NCI-H526 treated with DMSO at 0.1 percent for 48 hours (cell line): ENCODE measurements at places on chromosomes 7 and 10.

DNA sequence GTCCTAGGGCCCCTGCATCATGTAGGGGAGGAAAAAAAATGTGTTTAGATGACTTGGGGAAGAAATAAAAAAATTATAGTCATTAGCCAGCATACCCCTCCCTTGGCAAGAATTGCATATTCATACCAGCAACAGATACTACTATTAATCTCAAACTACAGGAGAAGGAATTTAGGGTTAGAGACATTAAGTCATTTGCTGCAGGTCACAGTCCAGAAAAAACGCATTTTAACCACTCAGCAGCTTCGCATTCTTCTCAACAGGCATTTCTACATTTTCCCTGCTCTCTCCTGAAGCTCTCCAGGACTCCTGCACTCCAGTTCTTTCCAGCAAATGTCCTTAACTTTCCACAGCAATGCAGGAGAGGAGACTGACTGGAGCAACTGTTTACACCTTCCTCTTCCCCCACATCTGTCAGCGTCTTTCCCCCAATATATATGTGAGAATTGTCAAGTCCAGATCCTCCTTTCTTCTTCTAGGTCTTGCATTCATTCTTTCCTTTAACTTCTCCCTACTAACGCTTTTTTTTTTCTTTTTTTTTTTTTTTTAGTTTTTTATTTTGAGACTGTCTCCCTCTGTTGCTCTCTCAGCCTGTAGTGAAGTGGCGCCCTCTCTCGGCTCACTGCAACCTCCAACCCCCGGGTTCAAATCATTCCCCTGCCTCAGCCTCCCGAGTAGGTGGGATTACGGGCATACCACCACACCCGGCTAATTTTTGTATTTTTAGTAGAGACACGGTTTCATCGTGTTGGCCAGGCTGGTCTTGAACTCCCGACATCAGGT is 35.6 kb downstream of the PRPS1L1 start:
- no peak for DNase-seq

GRCh38 chr10:3042589-3042988 is 24.8 kb upstream of the PFKP start:
- DNase-seq = no peak

- no peak for DNase-seq
Measured at GRCh38 chr10:77160679-77161078, 476.9 kb downstream of the KCNMA1 start.

DNA sequence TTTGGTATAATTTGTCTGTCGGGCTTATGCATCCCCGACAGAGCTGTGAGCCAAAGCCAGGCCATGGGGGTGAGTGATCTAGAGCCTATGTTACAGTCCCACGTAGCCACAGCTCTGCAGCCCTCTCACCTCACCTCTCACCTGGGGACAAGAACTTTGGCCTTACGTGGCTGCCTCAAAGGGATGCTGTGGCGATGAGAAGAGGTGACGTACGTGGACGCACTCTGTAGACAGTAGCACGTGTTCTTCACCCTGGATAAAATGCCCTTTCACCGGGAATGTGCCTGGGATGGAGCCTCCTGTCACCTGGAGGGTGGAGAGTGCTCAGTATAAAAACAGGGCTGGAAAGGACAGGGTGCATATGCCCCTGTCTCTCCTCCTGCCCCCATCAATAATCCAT is 5.5 kb downstream of the HKDC1 start:
- no peak for DNase-seq

- DNase-seq = no peak
Measured at GRCh38 chr10:87177-88080, 38.3 kb upstream of the TUBB8 start.

DNA sequence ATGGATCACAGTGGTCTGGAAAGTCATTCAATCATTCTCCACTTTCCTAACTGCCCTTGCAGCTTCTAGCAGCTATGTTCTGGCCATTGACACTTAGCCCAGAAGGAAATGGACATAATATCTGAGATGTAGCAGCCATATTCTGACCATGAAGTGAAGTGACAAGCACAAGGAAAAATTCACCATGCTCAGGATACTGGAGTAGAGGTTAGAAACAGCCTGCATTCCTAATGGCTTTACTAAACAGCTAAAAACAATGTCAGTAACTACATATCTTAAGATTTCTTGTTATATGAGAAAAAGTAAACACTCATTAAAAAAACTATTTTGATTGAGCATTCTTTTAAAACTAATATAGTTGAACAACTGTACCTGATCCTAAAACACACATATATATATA is 443.8 kb downstream of the MAGI2 start:
- DNase-seq = no peak

DNA sequence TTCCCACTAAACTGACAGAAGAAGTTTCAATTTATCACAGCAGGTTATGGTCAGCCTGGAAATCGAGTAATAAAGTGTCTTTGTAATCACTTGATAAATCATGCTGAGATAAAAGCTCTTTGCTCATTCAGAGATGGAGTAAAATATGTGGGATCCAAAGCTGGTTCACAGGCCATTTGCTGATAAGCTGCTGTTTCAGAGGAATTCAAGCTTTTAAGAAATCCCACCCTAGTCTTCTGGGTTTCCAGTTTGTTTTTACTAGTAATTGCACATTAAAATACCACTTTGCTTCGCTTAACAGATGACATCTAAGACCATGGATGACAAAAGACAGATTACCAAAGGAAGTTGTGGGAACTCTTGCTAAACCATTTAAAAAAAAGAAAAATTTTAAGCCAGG is 37.4 kb upstream of the CDK6 start:
- no peak for DNase-seq

DNA sequence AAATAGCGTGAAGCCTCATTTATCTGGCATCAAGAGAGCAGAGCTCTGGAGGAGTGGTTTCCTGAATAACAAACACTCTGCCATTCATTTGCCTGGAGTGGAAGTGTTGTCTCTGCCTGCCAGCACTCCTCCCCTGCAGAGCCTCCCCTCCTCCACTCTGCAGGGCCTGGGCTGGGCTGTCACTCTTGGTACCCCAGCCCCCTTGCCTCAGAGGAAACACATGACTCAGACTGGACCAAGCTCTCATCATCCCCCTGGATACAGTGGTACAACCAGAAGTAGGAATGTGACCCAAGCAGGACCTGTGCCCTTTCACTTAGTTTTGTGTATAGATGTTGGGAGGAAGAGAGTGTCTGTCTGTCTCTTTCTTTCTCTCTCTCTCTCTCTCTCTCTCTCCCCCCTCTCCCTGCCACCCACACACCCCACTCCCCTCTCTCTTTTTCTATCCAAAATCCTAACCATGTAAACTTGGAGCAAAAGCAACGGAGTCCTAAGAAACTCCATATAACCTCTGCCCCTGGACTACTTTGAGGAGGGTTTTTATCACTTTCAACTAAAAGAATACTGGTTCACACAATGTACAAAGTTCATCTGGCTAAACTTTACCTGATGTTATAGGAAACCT is 43.9 kb downstream of the DOCK4 start:
- DNase-seq = no peak

DNA sequence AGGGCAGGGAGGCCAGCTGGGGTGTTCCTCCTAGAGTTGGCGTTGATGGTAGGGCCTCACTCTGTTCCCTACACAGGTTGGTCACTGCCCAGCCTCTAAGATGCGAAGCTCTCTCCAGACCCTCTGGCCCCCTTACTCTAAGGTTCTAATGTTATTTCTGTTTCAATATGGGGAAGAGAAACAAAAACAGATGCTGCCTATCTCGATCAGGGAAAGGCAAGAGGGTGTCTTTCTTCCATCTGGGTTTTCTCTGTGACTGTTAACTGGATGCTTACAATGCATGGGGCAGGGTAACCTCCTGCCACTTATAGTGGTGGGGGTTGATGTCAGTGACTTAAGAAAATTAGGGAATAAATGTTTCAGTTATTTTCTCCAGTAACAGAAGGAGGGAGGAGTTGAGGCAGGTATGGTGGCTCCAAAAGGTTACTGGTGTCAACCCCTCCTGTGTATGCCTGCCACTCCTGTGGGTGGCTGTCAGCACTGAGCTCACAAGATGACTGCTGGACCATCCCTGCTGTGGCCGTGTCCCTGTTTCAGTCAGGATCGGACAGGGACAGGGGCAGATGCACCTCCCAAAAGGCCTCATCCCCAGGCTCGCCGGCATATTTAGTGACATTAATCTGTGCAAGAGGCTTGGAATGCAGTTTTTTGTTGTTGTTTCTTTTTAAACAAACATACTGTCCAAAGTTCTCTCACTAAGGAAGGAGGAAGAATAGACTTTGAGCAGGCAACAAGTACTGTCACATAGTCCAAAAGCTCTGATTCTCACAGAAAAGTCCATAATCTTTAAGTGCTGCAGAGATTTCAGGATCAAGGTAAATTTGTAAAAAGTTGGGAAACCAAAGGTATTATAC is 39.6 kb upstream of the SYPL1 start:
- no peak for DNase-seq

DNA sequence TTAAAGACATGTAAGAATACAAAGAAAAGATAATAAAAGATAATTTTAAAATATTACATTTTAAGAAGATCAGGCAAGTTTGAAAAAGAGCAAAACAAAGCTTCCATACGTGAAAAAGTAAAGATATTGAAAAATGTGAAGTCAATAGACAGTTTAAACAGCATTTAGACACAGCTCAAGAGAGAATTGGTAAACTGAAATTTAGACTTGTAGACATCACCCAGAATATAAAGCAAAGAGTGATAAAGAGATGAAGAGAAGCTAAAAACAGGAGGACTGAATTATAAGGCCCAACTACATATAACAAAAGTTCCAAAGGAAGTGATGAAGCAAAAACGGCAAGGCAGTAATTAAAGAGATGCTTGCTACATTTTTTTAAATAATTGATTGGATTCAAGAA is 13.8 kb downstream of the ADAM12 start:
- DNase-seq = no peak

DNA sequence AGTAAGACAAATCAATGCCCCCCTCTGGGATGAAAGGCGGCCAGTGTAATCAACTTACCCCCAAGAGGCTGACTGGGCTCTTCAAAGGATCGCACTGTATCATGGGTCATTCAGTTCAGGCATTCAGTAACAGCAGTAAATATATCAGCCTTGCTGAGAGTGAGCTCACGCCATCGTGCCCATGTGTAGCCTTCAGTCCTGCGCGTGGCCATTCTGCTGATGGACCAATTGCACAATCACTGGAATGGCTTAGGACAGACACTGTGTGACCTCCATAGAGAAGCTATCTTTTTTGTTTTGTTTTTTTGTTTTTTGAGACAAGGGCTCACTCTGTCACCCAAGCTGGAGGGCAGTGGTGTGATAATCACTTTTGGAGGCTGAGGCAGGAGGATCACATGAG is 9.1 kb upstream of the PRKRIP1 start:
- no peak for DNase-seq

DNA sequence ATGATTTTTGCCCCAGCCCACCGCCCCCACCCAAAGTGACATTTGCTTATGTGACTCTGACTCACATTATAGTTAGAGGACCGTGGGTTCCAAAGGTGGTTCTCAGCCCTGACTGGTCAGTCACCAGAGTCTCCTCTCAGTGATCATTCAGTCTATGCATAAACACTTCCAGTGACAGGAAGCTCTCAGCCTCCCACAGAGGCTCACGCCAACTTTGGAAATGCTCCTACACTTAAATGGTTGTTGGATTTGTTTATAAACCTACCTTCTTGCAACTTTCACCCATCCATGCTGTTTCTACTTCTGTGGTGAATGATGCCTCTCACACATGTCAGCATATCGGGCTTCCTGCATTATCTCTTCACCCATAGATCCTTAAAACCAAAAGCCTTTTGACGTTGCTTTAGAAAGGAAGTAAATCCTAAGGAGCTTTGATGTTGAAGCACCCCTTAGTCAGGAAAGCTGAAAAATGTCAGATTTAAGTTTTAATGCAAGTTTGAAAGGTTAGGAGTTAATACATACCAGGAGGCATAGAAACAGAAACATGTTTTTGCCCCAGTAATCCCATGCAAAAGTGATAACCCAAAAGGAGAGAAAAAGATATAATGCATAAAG is 46.5 kb upstream of the FGL2 start:
- no peak for DNase-seq
